Activated naive CD8-positive, alpha-beta T cell treated with anti-CD3 and anti-CD28 coated beads for 36 hours (primary cell): ENCODE measurements at places on chromosomes 7 and 10.
A peak's percentile ranks its signal among the peaks of the same experiment; 100 is the strongest.

- no peak overlapping the region for H3K27ac ChIP-seq
- peaks cover 57% of the 10 kb centered on the region for H3K36me3 ChIP-seq
- no peak for DNase-seq
- H3K4me3 ChIP-seq, result no peak overlapping the region
Measured at GRCh38 chr10:15853800-15854199, 6.5 kb downstream of the MINDY3 start.

DNA sequence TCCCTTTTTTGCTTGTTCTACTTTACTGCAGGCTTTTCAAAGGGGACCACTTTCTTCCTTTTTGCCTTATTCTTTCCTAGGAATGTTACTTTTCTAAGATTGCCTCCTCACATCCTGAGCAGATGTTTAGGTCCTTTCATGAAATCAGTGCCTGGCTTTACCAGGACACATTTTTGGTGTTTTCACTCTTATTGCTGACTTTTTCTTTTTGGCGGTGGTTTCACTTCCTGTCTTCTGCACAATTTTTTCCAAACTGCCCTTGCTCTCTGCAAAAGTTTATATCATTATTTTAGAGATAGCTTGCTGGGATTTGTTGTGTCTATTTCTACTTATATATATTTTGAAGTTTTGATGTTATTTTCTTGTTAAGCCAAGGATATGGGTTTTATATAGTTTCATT, 332.2 kb upstream of the MTPN start:
- no peaks in the 10 kb centered on the region for H3K36me3 ChIP-seq
- H3K27me3 ChIP-seq, result no peaks in the 10 kb centered on the region
- no peak for DNase-seq
- no peak overlapping the region for H3K27ac ChIP-seq
- no peak overlapping the region for H3K4me3 ChIP-seq
- no peaks in the 10 kb centered on the region for H3K4me1 ChIP-seq

DNA sequence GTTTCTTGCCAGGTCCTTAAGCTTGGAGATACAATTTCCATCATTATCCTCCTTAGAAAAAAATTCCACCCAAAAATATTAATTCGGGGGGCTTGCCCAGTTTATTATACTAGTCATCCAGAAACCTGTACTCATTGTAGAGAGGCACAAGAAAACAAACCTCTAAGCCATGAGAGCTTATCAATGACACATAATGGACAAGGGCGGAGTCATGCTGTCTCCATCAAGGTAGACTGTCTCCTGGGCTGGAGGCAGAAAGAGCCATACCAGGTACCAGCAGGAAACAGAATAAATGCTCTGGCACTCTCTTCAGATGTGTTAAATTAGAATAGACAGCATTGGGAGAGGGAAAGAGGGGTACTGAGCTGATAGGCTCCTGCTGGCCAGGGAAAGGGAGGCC, 69.8 kb upstream of the GSDME start:
- peaks cover 78% of the 10 kb centered on the region for H3K36me3 ChIP-seq
- H3K27me3 ChIP-seq, result no peaks in the 10 kb centered on the region
- H3K4me1 ChIP-seq, result peaks cover 52% of the 10 kb centered on the region
- peak overlapping the region; percentile 3 for H3K4me3 ChIP-seq

DNA sequence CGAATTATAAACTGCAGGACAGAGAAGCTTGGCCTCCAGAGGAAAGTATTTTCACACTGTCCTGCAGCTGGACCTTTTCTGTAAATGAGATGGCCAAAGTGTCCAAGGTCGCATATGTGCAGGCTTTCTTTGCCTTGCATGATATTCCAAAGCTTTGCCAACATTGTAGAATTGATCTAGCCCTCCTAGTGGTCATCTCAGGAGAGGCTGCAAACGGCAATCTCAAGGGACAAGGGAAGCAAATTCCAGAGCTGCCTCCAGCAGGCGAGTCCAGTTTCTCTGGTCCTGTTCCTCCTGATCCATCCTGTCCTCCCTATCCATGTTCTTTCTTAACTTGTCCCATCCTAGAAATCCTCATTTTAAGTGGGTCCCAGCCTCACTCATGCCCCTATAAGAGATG, 373.4 kb upstream of the PCDH15 start:
- H3K4me1 ChIP-seq, result no peaks in the 10 kb centered on the region
- H3K4me3 ChIP-seq, result no peak overlapping the region
- no peaks in the 10 kb centered on the region for H3K27me3 ChIP-seq
- DNase-seq, result no peak

DNA sequence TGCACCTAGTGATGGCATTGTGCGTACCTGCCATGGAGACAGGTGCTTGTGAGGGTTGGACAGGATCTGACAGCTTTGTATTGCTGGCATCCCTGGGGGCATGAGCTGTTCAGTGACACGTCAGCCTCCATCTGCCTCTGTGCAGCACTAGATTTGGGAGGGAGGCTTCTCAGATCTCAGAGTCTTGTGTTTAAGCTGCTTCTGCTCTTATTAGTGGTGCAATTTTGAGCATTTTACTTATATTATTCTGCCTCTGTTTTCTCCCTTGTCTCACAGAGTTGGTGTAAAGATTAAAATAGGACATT, 5.1 kb downstream of the ARHGAP22 start:
- H3K4me3 ChIP-seq, result no peak overlapping the region
- H3K36me3 ChIP-seq, result no peaks in the 10 kb centered on the region
- no peaks in the 10 kb centered on the region for H3K4me1 ChIP-seq

- H3K27me3 ChIP-seq, result peaks cover 7% of the 10 kb centered on the region
- H3K27ac ChIP-seq, result no peak overlapping the region
- no peak overlapping the region for H3K4me3 ChIP-seq
- no peak for DNase-seq
- peaks cover 2% of the 10 kb centered on the region for H3K36me3 ChIP-seq
Measured at GRCh38 chr10:33697016-33697415, 362.5 kb upstream of the NRP1 start.

- no peaks in the 10 kb centered on the region for H3K4me1 ChIP-seq
- DNase-seq, result no peak
- H3K4me3 ChIP-seq, result no peak overlapping the region
Measured at GRCh38 chr10:30878920-30879319, 152.7 kb downstream of the ZNF438 start.

GRCh38 chr10:101380353-101381017, 26.5 kb downstream of the BTRC start:
- H3K27me3 ChIP-seq, result no peaks in the 10 kb centered on the region
- H3K27ac ChIP-seq, result peak overlapping the region; percentile 74
- H3K4me1 ChIP-seq, result peaks cover 23% of the 10 kb centered on the region
- H3K4me3 ChIP-seq, result no peak overlapping the region
- no peak for DNase-seq
- H3K36me3 ChIP-seq, result no peaks in the 10 kb centered on the region

GRCh38 chr10:53786236-53786900, 1013.8 kb upstream of the MBL2 start:
- no peaks in the 10 kb centered on the region for H3K36me3 ChIP-seq
- no peak for DNase-seq
- no peak overlapping the region for H3K27ac ChIP-seq
- no peaks in the 10 kb centered on the region for H3K27me3 ChIP-seq
- no peaks in the 10 kb centered on the region for H3K4me1 ChIP-seq

- no peak overlapping the region for H3K4me3 ChIP-seq
- peaks cover 26% of the 10 kb centered on the region for H3K4me1 ChIP-seq
- H3K27me3 ChIP-seq, result no peaks in the 10 kb centered on the region
Measured at GRCh38 chr10:29723726-29724125, 89.0 kb upstream of the SVIL start.

DNA sequence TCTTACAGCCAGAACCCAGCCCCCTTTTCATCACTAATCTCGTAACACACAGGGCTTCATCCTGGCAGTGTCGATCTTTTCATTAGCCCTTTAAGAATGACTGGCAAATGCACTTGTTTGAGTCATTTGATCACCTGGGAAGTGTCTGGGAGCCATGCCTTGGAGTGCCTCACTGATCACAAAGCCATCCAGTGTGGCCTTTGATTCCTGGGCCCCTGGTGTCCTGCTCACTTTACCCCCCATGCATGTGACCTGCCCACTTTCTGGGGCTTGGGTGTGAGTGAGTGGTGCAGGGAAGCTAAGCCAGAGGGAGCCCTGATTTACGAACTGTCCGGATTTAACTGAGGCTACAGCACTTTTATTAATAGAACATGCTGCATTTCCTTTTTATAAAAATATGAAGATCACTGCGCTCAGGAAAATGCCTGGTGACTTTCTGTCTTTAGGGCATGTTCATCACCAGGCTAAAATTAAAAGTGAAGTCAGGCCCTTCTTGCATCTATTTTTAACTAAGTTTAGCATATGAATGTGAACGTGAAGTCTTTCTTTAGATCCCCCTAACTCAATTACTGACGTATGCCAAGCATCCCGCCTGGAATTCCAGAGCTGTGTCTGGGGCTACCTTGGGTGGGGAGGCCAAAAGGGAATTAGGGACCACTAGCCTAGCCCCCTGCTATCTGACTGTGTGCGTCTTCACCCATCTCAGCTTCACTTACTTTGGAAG, 23.6 kb downstream of the RBM20 start:
- H3K4me1 ChIP-seq, result peaks cover 5% of the 10 kb centered on the region
- no peak overlapping the region for H3K4me3 ChIP-seq
- H3K36me3 ChIP-seq, result no peaks in the 10 kb centered on the region
- DNase-seq, result no peak

DNA sequence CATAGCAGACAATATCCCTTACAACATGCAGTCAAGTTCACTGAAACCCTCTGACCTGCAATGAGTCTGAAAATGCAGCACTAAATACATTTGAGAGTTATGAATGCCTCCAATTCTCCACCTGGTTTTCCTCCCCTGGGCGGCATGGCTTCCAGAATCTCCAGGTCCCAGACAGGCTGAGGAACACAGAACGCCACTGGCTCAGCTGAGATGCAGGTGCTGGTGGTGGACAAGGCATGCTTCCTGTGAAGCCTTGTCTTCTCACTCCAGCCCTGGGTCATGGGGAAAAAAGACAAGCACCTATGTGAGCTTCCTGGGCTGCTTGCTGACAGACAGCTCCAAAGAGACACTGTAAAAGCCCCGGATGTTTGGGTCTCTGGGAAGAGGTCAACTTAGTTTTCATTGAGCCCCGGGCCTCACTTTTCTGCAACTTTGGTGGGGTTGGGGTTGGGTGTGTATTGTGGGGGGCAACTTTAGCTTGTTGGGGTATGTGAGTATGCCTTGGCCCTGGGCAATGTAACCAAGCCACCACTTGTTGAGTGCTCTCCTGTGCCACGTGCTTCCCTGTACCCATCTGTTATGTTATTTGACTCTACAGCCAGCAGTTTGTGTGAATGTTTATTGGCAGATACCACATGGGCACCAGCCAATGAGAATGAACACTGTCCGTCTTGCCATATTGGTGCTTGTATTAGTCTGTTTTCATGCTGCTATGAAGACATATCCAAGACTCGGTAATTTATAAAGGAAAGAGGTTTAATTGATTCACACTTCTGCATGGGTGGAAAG, 127.8 kb downstream of the EMX2 start:
- peaks cover 8% of the 10 kb centered on the region for H3K27me3 ChIP-seq
- H3K36me3 ChIP-seq, result no peaks in the 10 kb centered on the region
- no peak for DNase-seq
- no peak overlapping the region for H3K4me3 ChIP-seq
- H3K4me1 ChIP-seq, result no peaks in the 10 kb centered on the region
